ENCODE measurements at places on chromosomes 11 and 22.

- DNase-seq: no peak
These were observed 341.7 kb upstream of the MTNR1B start for GRCh38 chr11:92627615-92628256.

GRCh38 chr11:15824060-15824459, 532.3 kb downstream of the SOX6 start:
- DNase-seq: no peak

GRCh38 chr11:126084608-126084912, 21.9 kb upstream of the CDON start:
- no peak for DNase-seq

DNA sequence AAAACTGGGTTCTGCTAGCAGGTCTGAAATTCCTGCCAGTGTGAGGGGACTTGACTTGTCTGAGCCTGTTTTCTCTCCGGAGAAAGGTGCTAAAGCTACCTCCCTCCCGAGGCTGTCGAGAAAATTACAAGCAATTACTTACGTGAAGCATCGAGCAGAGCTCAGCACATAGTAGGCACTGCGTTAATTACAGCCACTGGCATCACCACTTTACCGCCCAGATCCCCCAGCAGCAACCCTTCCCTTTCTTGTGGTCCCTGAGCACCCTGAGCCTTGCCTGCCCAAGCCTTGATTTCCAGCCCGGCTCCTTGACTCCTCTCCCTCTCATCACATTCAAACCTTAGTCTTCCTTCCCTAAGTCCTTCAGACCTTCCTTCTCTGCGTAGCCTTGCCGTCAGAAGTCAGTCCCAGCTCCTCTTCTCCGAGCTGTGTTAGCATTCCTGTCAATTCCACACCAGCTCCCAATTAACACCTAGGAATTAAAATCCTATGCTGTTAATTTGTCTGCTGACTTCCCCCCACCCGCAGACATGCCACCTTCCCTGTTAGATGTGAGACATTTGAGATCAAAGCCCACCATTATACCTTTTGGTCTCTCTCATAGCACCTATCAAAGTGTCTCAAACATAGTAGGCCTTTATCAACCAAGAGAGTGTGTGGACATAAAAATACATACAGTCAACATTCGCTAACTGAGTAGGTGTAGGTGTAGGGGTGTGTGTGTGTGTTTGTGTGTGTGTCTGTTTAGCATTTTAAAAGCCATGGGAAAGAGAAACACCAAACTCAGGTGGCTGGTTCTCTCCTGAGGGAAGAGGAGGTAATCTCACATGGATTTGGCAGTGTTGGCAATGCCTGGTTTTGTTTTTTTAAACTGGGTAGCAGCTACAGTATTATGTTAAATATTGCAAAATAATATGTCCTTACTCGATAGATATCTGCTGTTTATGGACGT, 2.8 kb upstream of the KCNJ5 start:
- no peak for DNase-seq

- DNase-seq: no peak
These were observed 91.1 kb downstream of the ETS1 start for GRCh38 chr11:128496249-128496648.

- no peak for DNase-seq
These were observed 1.2 kb downstream of the CCDC34 start for GRCh38 chr11:27361649-27362431.

GRCh38 chr11:6319001-6319703, 1.1 kb downstream of the CAVIN3 start:
- DNase-seq: no peak

GRCh38 chr11:17905477-17905876, 107.4 kb downstream of the SERGEF start:
- no peak for DNase-seq

DNA sequence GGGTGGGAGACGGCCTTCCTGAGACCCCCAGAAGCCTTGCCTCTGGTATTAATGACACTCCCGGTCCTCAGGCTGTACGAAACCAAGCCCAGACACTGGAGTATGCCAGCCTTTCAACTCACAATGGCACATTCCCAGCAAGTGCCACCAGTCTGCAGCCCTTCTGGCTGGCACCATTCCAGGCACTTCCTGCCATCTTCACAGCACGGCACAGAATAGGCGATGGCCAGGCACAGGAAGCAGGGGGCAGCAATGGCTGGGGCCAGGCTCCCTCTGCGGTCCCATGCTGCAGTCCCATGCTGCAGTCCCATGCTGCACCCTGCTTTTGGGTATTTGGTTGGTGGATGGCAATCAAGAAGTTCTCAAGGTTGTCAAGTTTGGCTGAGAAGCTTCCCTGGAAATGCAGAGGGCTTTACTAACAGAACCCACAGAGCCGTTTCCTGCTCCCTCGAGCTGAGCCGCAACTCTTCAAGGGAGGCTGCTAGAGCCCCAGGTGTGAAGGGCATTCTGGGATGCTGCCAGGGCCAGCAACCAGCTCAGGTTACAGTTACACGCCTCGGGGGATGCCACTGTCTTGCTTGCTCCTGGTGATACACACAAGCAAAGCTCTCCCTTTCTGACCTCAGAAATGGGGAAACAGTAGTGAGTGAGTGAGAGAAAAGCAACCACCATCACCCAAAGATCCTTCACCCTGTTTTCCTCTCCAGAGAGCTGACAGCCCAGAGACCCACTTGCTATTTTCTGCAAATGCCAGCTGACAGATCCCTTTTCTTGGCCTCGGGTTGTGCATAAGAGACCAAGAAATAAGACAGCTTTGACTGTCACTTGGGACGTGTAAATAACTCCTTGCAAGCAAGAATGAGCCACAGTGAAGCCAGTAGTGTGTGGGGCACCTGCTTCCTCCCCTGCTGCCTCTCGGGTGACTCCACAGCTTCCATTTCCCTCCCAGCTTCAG, 23.9 kb downstream of the LRFN4 start:
- DNase-seq: no peak

DNA sequence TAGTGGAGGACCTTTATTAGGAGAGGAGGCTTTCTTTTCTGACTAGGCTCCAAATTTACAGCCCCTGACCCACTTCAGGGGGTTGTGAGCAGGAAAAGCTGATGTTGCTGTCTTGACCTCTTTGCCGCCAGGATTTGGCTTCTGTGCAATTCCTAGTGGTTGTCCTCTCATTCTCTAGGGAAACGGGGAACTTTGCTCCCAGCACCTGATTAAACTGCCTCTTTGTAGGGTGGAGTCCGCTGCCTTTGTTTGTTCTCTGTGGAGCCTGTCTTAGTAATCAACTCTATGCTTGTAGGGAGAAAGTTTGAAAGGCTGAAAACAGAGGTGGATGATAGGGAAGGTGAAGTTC, 16.3 kb downstream of the CTNND1 start:
- no peak for DNase-seq

DNA sequence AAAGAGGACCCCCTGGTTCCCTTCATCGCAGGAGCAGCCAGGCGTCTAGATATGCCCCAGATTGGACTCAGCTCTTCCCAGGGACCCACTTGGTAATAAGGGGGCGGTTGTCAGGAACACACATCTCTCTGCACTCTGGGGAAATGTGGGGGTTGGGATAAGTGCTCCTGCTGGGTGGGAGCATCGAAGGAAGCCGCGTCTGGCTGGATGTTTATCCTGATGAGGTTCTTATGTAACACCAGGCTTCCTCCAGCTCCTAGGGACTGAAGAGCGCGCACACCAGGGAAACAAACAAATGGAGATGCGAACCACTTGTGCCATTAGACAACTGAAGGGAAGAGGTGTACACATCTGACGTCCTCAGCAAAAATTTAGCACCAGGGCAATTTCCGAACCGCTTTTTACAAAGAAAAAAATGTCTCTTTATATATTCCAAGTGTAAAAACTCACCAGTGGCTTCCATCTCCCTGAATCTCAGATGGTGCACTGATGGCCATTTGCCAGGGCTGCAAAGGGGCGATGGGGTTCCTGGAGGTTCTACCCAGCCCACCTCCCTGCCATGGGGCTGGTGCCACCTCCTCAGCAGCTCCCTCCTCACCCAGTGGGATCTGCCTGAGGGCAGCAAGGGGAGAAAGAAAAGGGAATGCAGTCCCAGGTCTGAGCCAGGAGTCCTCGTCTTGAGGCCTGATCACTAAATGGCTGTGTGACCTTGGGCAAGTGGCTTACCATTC, 89.4 kb downstream of the PKNOX2 start:
- DNase-seq: no peak

DNA sequence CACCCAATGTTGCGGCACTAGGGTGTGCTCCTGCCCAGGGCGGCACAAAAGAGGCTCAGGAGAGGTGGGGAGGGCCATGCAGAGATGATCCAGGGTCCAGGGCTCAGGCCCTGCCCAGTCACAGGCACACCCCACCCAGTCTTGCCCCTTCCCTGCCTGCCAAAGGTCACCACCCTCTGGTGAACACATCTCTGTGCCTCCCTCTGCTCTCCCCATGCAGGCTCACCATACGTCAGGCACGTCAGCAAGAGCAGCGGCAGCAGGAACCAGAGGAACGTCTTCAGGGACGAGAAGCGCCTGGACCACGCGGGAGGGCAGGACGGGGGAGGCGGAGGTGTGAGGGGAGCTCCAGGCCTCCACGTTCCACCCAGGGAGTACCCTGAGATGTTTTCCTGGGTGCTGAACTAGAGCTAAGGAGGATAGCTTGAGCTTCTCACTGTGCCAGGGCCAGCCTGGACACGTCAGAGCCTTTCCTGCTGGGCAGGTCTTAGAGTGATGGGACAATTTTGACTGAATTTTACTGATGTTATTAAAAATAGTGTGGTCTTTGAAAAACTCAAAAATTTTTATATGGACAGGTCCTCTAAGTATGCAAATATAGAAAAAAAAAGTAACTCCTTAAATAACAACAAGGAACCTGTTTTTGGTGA, 7.2 kb downstream of the SUN2 start:
- DNase-seq: no peak

DNA sequence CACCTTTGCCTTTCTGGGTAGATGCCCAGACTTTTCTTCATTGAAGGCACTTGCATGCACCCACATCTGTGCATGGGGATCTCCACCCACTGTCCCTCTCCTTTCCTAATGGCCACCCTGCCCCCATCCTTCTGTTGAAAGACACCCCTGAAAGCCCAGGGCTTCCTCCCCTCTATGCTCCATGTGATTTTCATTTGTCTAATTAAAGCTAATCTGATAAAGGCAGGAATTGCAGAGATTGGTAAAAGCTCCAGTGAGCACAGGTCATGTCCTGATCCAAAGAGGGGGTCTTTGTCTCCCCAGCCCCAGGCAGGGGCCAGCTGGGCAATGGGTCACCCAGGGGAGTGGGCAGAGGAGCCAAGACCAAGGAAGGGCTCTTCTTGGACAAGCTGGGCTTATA, 107.6 kb upstream of the CD82 start:
- no peak for DNase-seq

DNA sequence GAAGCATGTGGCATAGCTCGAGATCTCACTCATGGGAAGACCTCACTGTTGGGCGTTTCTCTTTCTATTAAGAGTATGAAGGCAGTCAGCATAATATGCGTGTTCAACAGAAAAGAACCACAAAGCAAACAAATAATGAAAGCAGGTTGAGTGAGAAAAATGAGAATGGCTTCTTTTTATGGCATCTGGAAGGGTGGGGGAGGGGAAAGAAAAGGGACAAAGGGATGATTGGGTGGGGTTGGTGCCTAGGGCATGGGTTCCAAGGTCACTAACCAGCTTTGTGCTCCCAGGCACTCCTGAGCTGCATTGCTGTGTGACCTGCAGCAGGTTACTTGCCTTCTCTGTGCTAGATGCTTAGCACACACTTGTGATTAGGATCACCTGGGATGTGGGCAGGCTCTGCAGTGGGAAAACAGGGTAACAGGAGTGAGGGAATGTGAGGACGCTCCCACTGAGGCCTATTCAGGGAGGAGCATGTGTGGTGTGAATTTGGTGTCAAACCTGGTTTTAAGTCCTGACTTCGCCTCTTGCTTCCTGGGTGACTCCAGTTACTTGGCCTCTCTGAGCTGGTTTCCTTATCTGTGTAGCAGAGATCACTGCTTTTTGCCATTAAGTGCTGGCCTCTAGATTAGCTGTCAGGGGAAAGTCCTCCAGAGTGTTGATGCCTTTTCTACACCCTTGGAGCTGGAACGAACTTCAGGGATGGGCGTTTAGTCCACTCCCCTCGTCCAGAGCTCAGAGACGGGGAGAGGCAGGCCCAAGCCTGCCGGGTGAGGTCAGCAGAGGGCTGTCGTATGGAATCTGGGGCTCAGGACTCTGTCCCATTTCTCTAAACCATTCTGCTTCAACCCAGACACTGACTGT, 74.8 kb downstream of the KIAA1671 start:
- DNase-seq: no peak

DNA sequence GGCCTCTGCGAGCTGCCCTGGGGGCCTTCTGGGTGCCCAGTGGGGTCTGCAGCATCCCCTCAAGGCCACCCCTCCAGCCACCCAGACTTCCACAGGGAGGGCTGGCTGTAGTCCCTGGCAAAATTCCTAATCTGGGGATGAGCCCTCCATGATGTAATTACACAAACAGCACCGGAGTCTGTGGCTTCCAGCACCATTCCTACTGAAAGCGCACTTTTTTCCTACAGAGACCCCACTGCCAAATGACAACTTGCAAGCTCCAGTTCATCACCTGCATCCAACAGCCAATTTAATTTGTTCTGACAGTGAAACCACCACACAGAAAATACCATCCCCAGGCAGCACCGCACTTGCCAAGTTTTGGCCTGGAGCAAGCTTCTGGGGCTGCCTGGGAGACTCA, 70.4 kb downstream of the TRMU start:
- no peak for DNase-seq

GRCh38 chr11:112884012-112884767, 77.0 kb upstream of the NCAM1 start:
- no peak for DNase-seq

- DNase-seq: no peak
These were observed 45.6 kb downstream of the GLYAT start for GRCh38 chr11:58685973-58686722.

DNA sequence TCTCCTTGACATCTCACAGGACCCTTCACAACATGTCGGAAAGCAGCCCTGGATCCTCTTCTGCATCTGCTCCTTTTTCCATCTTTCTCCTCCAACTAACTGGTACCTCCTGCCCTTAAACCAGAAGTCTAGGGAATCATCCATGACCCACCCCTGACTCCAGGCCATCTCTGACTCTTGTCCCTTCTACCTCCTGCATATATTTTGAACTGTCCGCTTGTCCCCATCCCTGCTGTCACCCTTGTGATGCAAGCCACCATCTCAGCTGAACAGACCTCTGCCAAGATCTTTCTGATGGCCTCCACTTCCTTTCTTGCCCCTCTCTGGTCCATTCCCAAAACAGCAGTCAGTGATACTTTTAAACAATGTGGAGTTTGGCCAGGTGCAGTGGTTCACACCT, 7.0 kb downstream of the RIBC2 start:
- no peak for DNase-seq

- DNase-seq: no peak
These were observed 109.7 kb upstream of the CTSC start for GRCh38 chr11:88447281-88447680.

Measured in activated CD8-positive, alpha-beta memory T cell treated with anti-CD3 and anti-CD28 coated beads, Interleukin-2, amount 50 U/mL, for 4 hours (primary cell).